Hepatic stellate cell (primary cell): ENCODE measurements at places on chromosomes 5 and 9.

GRCh38 chr5:102629827-102630605, 125.1 kb upstream of the PAM start:
- no peak for DNase-seq

DNA sequence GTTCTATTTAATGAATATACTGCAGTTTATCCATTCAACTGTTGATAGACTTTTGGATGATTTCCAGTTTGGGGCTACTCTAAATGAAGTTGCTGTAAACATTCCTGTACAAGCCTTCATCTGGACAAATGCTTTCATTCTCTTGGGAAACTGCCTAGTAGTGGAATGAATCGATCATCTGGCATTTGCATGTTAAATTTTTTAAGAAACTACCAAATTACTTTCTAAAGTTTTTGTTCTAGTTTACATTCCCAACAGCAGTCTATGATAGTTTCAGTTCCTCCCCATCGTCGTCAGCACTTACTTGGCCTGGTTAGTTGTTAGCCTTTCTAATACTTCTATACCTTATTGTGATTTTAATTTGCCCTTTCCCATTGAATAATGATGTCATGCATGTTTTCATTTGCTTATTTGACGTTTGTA, 306.3 kb downstream of the FER start:
- no peak for DNase-seq

GRCh38 chr5:60765019-60765709, 65.2 kb upstream of the DEPDC1B start:
- DNase-seq = no peak

DNA sequence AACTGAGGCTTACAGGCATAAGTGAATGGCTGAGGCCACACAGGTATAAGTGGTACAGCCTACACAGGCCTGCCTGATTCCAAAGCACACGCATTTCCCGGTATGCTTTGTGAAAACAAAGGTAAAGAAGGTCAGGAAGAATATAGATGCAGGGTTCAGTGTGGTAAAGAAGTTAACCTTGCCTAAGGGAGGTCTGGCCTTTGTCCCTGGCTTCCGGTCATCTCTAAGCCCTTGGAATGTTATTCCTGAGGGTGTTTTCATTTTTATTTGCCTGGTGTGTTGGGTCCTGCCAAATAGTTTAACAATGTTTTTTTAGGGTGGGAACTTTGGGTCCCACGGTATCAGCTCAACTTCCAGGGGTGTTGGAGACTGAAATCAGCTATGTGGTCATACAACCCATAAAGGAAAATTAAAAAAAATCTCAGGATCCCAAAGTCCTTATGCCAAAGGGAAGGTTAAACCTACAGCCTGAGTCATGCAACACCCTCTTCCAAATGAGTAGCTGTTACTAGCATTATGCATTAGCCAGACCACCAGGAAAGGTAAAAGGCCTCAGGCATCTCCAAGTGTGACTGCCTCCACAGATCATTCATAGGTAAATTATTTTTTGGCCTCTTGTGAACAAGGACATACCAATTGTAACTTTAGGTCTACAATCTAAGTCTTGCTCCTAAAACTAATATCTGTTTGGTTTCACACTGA, 124.6 kb downstream of the ATP10B start:
- DNase-seq = no peak

GRCh38 chr9:75885652-75886051, 4.8 kb upstream of the PCSK5 start:
- no peak for DNase-seq

GRCh38 chr5:32942225-32942989, 231.3 kb downstream of the NPR3 start:
- no peak for DNase-seq

GRCh38 chr5:73792687-73793320, 166.8 kb downstream of the ARHGEF28 start:
- peak; percentile 31 for DNase-seq

DNA sequence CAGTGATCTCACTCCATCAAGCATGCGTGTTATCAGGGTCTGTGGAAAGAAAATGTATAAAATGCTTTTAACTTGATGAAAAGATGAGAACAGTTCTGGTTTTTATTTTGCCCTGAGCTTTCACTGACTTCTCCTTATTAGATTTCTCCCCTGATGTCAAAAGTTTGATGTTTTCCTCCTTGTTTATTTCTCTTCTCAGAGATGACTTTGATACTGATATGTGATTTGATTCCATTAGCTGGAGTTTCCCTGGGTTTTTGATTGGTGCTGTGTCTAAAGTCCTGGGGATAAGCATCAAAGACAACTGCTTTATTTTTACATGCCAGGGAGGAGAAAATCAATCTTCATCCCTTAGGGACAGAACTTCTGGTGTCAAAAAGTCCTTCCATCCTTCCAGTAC, 510.0 kb downstream of the KCTD16 start:
- no peak for DNase-seq

- DNase-seq = no peak
Measured at GRCh38 chr5:6831678-6832671, 118.7 kb downstream of the TENT4A start.

GRCh38 chr5:113105693-113106280, 129.2 kb downstream of the DCP2 start:
- DNase-seq = no peak

DNA sequence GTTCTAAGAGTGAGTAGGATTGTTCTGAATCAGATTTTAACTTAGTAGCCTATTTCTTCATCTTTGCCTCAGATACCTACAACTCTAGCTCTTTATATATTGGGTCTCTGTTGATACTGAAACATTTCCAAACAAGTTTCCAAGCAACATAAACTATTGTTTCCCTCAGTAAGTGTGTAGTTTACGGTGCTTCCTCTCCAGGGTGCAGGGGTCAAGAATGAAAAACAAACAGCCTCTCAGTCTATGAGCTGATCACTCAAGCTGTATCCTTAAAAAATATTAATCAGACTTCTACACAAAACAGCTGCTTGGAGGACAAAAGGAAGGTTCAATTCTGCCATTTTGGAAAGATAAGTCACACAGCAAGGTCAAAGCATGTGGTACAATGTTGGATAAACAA, 75.0 kb downstream of the ADAMTS12 start:
- no peak for DNase-seq

DNA sequence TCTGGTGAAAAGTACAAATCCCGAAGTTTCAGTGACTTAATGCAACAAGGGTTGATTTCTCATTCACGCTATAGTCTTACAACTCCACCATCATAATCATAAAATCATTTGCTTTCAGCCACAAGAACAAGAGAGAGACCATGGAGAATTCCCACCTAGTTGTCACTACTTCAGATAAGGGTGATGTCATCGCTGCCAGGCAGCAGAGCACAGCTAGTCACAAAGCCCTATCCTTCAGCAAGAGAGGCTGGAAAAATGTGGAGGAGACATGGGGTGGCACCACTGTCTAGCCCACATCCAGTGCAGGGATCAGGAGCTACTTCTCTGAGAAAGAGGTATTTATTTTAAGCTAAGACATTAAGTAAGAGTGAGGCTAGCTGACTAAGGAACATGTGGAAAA, 356.1 kb downstream of the YTHDC2 start:
- no peak for DNase-seq

DNA sequence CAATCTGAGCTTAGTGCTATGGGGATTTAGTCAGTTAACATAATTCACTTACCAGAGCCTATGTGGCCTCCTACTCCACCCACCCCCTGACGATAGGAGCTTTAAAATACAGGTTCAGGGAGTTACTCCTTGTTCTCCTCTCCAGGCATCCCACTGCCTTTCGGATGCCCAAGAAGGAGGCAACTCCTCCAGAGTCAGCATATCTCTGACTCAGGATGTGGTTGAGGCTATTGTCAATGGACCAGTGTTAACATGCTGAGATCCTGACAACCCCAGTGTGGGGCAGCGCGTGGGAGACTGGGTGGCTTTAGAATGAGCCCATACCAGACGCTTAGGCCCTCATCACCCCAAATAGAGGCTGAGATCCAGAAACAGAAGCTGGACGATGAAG, 27.4 kb downstream of the BICD2 start:
- no peak for DNase-seq

DNA sequence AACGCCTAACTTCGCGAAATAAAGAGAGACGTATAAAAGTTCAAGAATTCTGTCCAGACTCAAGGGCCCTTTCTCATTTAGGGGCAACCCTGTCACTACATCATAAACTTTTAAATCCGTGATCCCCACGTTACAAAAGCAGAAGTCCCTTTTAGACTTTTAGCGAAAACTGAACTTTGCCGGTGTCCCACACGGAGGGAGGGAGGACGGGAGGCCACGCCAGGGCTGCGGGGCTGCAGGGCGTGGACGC, 515 bp upstream of the F2R start:
- DNase-seq = peak; percentile 37

- no peak for DNase-seq
Measured at GRCh38 chr9:114350636-114351401, 21.1 kb downstream of the ORM2 start.

DNA sequence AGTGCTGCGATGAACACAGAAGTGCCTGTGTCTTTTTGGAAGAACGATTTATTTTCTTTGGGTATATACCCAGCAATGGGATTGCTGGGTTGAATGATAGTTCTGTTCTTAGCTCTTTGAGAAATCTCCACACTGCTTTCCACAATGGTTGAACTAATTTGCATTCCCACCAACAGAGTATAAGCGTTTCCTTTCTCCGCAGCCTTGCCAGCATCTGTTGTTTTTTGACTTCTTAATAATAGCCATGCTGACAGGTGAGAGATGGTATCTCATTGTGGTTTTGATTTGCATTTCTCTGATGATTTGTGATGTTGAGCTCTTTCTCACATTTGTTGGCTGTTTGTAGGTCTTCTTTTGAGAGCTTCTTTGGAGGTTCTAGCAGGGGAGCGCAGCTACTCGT, 134.6 kb downstream of the TENT4A start:
- no peak for DNase-seq

- no peak for DNase-seq
Measured at GRCh38 chr9:81649475-81650240, 39.7 kb downstream of the TLE1 start.

DNA sequence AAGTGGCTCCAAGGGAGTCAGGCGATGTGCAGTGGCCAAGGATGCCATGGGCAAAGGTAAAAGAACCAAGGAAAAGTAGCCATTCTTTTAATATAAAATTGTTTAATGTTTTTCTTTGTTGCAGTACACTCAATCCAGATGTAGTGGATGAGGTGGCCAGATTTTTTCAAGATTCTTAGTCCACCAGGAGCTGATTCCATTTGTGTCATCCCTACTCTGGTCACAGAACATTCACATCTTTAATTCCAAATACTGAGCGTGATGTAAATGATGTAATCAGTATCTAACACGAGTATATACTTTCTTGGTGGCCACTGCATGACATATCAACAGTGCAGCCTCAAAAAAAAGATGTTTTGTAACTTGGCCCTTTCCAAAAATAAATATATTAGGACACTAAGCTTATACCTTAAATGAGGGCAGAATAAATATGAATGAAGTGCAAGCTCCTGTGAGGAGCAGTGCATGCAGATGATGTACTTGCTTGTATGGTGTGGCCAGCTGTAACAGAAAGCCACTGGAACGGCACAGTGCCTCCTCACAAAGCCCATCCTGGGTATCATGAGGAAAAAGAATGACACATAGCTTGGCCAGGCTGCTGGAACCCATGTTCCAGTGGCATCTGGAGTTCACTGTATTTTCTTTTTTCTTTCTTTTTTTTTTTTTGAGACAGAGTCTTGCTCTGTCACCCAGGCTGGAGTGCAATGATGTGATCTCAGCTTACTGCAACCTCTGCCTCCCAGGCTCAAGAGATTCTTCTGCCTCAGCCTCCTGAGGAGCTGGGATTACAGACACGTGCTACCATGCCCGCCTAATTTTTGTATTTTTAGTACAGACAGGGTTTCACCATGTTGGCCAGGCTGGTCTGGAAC, 6.5 kb upstream of the SPATA24 start:
- no peak for DNase-seq

- no peak for DNase-seq
Measured at GRCh38 chr9:69204849-69205248, 30.8 kb downstream of the TJP2 start.

DNA sequence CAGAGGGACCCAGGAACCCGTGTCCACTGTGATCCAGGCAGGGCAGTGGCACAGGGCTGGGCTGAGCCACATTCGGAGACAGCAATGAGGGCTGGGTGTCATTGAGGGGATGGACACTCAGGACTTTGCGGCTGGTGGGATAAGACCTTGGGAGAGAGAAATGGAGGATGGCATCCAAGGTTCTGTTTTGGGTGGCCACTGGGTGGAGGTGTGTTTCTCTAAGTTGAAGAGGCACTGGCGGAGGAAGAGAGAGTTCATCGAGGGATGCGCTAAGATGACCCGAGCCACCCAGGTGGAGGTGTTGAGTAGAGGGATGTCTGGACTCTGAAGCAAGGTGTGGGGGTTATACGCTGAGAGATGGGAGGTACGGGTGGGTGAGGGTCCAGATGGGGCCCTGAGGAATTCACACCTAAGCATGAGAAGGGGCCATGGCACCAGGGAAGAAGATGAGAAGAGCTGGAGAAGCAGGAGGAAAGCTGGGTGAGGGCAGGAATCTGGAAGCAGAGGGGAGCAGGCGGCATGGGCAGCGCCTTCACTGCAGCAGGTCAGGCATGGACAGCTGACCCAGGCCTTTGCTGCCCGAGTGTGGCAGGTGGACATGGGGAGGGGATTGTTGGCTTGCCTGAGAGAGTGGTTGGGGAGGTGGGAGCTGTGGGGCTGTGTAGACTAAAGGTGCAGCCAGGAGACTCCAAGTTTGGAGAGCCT, 2.5 kb upstream of the SLC25A48 start:
- DNase-seq = no peak

GRCh38 chr5:16899171-16899570, 36.9 kb downstream of the MYO10 start:
- DNase-seq = no peak

DNA sequence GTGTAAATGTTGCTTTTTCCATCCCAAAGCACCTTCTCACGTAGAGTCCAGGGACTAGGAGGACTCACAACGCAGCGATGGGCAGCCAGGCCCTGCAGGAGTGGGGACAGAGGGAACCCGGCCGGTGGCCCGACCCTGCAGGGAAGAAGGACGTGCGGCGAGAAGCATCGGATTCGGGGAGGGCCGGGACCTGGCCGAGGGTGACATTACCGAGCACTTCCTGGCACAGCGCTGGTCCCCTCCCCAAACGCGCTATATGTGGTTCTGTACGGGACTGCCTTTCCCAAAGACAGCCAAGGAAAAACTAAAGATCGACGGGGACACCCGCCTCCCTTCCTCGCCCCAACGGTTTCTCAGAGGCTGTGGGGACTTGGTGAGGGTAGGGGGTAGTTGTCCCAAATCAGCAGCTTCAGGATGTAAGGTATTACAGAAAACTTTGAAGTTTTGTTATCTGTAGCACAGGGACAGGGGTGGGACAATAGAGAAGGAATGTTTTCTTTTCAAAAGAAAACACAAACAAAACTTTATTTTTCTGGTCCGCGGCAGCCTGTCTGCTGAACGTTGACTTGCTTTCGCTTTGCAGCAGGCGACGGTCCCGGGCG, 887 bp upstream of the MAP3K1 start:
- peak; percentile 18 for DNase-seq

DNA sequence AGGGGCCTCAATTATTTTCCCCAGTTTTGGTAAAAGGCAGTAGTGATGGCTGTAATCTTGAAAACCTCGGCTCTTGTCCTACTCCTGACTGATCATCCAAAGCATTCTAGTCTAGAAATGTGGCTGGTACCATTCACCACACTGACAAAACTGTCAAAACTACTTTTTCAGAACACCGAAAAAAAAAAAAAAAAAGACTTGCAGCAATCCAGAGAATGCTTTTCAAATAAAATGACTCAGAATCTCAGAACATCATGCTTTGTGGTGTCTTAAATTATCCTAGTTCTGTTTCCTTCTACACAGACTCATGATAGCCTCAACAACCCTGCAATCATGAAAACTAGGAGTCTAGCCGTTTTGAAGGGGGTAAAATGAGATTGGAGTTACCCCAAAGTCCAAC, 13.4 kb downstream of the SLC28A3 start:
- DNase-seq = no peak
